Breast epithelium (tissue), 4 donors: ENCODE measurements at places on chromosomes 2 and 18.
A peak's percentile ranks its signal among the peaks of the same experiment; 100 is the strongest.

DNA sequence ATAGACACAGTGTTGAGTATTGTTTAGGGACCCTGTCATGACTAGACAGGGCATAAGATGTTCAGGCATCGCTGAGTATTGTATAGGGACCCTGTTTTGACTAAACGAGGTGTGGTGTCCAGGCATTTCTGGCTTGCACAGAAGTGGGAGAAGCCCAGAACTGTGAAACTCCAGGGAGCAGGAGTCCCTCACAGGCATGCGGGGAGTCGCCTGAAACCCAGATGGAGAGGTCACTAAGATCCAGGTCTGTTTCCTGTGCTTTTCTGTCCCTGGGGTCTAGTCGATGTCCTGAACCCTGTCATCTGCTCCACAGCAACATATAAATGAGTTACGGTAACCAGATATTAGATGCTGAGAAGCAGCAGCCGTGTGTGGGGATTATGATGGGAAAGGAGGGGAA is 469.0 kb upstream of the SALL3 start:
- no peak for DNase-seq

- no peak for DNase-seq
Measured at GRCh38 chr18:35731701-35732100, 150.2 kb downstream of the GALNT1 start.

DNA sequence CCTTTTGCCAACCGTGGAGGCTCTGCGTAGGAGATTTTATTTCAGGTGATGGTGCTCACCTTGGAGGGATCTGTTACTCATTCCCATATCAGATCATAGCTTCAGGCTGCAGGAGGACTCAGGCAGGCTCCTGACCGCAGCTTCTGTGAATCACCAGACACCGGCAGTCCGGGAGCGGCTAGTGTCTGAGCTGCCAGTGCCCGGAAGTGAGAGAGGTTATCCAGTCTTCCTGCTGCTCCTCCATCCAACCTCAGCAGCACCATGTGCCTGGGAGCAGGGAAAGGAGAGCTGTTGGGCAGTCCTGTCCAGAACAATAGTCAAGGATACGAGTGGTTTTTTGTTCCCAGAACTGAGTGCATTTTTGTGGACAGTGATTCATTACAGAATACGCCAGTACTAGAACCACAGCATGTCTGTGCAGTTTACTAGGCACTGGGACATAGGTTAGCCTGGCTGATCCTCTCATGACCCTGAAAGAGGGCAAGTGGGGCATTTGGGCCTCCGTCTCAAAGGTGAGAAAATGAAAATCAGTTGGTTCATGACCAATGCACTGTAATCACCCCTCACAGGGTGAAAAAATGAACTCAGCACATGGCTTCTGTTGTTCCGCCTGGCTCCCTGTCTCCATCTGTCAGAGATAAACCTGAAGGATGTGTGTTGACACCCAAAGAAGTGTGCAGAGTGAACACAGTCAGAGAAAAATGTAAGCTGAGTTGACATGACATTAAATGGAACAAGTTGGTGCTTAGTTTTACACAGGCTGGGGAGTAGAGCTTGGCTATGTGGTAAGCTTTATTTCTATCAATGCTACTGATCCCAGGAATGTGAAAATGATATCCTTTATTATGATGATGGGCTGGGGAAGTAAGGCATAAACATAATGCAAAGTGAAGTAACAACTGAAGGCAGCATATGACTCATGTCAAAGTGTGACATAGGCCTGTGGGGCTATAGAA is 12.2 kb downstream of the FHOD3 start:
- DNase-seq: peak; percentile 82

DNA sequence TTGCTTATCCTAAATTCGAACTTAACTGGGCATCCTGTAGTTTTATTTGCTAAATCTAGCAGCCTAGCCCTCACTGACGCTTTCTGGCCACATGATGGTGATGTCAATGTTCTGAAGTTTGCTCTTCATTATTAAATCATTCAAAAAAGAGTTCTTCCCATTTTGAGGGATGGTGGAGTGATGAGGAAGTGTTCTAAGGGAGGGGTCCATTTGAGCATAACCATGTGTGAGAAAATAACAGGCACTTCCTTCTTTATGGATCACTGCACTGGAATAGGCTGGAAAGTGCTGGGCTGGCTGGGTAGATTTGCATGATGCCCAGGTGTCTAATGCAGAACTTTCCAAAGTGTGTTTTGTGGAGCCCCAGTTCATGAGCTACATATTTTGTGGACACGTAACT is 74.2 kb downstream of the TNFRSF11A start:
- DNase-seq: no peak

- DNase-seq: no peak
Measured at GRCh38 chr2:114405247-114406116, 37.0 kb upstream of the DPP10 start.

DNA sequence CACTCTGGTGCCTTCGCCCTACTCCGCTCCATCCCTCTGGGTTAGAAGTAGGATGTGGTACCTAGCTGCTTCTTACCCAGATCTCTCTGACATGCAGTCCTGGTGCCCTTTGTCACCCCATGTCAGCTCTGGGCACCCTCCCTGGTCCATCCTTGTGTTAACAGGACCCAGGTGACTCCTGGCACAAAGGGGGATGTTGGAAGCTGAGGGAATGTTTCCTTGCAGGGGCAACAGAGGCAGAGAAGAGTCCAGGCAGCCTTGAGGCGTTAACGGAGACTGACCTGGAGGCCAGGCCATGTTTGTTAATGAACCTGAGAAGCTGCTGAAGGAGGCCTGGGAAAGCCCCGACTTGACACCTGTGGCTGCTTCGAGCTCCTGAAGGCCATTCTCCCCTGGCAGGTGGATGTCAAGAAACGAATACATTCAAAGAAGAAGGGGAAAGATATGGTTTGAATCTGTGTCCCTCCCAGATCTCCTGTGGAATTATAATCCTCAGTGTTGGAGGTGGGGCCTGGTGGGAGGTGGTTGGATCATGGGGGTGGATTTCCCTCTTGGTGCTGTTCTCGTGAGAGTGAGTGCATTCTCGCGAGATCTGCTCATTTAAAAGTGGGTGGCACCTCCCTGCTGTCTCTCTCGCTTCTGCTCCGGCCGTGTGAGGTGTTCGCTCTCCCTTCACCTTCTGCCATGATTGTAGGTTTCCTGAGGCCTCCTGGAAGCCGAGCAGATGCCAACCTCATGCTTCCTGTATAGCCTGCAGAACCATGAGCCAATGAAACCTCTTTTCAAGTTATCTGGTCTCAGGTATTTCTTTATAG is 31.4 kb downstream of the NPPC start:
- DNase-seq: no peak

- DNase-seq: no peak
Measured at GRCh38 chr2:85257359-85257969, 70.3 kb downstream of the TGOLN2 start.

- DNase-seq: no peak
Measured at GRCh38 chr2:167653131-167653530, 594.3 kb downstream of the STK39 start.

GRCh38 chr2:174796319-174796771 is 32.1 kb upstream of the CHRNA1 start:
- DNase-seq: no peak

- DNase-seq: no peak
Measured at GRCh38 chr2:168461178-168461941, 5.3 kb downstream of the CERS6 start.

DNA sequence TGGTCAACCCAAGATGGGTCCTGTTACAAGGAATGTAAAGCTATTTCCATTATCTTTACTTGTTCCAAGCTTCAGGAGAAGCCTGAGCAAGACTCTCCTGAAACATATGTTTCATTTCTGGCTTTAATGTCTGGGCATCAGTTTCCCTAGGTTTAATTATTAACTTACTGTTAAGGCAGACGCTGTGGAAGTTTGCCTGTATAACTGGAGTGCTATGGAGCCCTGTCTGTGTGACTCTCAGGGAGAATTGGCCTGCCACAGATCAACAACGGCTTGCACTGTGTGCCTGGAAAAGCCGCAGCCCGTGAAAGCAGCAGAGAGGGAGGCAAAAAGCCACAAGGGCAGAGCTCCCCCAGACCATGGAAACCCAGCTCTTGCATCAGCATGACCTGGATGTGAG is 22.1 kb upstream of the LONRF2 start:
- no peak for DNase-seq
